ENCODE measurements at places on chromosomes 1 and 21.

DNA sequence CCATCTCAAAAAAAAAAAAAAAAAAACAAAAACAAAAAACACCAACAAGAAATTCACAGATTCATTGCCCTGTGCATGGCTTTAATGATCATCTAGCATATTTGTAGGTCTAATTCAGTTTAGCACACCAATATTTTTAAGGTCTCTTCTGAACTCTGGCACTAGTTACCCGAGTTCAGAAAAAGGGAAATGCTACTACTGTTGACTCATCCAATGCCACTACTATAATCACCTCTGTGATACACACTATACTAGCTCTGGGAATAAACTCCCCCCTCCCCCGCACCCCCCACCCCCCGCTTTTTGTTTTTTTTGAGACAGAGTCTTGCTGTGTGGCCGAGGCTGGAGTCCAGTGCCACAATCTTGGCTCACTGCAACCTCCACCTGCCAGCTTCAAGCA, 55.6 kb downstream of the FBXO42 start:
- DNase-seq, result no peak

GRCh38 chr1:32549616-32550015, 10.4 kb downstream of the ZBTB8A start:
- DNase-seq, result no peak

- no peak for DNase-seq
Measured at GRCh38 chr1:241695246-241696171, 43.4 kb downstream of the WDR64 start.

DNA sequence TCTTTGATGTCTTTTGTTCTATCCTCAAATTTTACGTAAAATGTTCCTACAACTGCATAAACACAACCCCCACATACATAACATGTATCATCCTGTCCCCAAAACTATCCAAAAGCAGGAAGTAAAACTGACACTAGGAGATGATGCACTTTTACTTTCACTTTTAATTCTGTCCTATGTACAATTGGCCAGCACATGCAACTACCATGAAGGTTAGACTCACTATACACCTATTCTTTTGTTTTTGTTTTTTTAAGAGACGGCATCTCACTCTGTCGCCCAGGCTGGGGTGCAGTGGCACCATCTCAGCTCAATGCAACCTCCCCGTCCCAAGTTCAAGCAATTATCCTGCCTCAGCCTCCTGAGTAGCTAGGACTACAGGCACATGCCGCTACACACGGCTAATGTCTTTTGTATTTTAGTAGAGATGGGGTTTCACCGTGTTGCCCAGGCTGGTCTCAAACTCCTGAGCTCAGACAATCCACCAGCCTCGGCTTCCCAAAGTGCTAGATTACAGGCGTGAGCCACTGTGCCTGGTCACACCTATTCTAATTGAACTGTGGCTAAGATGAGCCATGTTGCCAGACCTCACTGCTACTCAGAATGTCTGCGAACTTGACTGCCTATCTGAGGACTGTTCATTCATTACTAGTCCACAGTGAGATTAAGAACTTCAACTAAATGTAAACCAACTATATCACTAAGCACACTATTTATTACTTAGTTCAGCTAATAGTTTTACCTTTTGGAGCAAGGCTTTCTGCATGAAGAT, 48.0 kb downstream of the TOR3A start:
- no peak for DNase-seq

- DNase-seq, result no peak
Measured at GRCh38 chr1:15153184-15153841, at the start of gene TMEM51. TMEM51 (plus strand) TSS chr1:15153747; CDS start chr1:15215088, 61,341 bp downstream.

- DNase-seq, result no peak
Measured at GRCh38 chr1:2778220-2778592, 23.3 kb downstream of the TTC34 start.

DNA sequence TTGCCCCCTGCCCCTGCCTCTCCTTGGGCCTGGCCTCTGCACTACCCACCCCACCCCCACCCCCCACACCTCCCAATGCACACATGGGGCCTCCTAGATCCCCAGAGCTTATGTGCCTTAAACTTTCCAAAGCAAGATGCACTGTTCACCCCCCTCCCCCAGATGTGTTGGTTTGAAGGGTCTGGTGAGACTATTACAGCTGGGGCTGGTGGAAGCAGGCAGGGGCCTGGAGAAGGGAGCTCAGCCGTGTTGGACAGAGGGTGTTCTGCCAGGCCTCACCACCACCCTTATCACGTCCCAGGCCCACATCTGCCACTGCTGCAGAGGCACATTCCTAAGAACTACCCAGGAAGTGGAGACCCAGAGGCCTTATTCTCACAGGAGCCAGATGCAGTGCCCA, 18.3 kb upstream of the RSPO1 start:
- no peak for DNase-seq

- no peak for DNase-seq
Measured at GRCh38 chr1:36172983-36173382, 17.0 kb downstream of the MAP7D1 start.

DNA sequence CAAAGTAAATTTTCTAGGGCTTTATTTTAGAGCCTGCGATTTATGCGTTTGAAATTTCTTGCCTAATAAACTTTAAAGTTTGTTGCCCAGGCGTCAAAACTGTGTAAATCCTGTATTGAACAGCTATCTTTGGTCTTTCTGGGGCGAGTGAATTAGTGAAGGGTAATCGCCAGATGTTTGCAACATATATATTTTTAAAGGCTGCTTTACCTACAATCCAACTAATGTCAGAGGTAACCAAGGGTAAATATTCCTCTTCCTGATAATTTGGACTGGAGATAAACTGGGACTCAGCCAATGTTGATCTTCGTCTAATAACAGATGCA, 885 bp upstream of the PROX1 start:
- no peak for DNase-seq

DNA sequence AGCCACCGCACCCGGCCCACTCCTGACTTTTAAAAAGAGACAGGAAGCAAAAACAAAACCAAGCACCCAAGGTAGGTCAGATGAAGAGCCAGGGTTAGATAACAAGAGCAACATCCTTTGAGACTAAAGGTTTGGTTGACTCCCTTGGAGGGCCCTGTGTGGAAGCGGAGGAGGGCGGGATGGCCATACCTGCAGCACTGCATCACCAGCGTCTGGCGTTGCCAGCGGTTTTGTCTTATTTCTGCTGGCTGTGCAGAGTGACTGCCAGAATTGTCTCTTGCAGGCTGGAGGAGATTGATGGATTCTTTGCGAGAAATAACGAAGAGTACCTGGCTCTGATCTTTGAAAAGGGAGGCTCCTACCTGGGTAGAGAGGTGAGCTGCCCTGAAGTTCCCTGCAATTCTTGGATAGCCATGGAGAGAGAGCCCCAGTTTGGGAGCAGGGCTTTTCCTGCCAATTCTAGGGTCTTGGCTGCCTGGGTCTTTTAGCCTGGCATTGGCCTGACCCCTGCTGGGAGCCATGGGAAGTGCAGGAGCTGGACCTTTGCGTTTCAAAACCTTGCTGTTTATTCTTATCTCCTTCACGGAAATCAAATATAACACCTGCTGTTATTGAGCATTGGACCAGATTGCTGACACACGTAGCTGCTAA, 24.0 kb downstream of the QSOX1 start:
- DNase-seq, result peak; percentile 68

GRCh38 chr1:54121482-54122134, 31.2 kb downstream of the CDCP2 start:
- peak; percentile 66 for DNase-seq

DNA sequence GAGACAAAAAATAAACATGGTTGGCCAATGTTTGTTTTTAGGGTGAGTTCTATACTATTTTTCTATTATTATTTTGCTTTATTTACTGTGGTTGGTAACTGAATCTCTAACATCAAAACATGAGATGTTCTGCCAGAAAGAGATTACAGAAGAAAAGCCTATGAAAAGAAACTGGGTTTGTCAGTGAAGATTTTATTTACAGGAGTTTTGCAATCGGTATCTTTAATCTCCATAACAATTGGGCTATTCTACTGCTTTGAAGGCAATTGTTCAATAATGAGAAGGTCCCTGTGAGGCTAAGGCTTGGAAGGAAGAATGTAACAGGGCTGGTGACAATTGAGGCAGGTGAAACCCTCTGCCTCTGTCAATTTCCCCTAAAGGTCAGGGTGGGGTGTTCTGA, 155.5 kb downstream of the CLIC6 start:
- DNase-seq, result no peak

DNA sequence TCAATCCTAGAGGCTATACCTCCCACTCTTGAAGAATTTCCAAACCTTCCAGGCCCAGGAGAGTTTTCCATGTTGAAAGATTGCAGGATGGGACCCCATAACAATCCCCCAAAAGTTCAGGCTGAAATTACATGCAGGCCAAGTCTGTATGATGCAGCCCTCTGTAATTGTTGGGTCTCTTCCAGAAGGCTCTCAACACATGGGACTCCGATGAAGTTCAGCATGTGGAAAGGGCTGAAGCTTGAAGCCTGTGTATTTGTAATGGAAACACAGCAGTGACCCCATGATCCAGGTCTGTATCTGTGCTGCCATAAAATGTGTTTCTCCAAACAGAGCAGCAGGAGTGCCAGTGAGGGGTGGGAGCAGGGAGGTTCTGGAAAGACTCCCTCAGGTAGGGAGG, 202.5 kb upstream of the LYPLAL1 start:
- DNase-seq, result no peak

DNA sequence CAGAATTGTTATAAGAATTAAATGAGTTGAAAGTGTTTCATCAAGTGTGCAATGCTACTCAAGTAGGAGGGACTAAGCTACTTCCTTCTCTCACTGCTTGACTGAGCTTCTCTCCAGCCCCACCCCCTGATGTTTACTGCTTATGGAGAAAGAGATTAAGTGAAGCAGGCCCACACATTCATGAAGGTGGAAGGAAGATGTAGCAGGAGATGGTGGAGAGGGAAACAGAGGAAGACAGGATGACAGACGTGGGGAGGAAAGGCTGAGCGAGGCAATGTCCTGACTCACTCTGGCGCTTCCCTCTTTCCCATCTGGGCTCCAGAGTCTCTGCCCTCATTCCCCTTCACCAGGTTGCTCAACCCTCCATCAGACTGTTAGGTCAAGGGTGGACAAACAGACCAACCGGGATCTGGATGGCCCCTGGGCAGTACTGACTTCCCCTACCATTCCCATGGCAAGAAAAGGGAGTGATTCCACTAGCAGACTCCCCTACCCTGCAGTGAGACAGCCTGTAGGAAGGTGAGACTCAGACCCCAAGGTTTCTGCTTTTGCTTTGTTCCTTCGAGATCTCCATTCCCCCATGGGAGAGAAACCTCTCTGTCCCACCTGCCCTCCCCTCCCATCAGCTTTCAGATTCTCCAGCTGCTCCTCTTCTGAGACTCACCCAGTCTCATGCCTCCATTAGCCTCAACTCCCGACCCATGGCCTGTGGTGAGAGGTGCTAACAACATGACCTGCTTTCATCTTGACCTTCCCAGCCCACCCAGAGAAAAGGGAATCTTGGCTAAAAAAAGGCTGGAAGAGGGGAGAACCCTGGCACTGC, 3.1 kb upstream of the ARHGEF2 start:
- DNase-seq, result no peak

- DNase-seq, result peak; percentile 8
Measured at GRCh38 chr1:152533327-152533938, 19.2 kb downstream of the CRCT1 start.

DNA sequence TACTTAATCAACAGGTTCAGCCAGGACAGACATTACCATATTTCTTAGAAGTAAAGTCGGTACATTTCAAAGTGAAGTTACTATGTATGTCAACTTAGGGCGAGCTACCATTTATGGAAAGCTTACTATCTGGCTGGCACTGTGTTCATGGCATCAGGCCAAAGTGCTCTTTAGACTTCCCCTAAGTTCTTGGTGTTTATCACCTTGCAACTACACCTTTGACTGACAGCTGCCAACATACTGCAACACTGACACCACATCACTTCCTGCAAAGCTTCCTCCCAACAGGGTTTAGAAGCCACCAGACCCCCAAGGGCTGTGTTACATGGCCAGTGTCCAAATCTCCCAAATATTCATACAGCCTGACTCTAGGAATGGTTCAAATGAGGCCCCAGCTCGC, 61.0 kb downstream of the TIAM1 start:
- no peak for DNase-seq
